ENCODE measurements at places on chromosomes 5 and 9. TPM values are rescaled to one million over a fixed set of nuclear protein-coding genes. Genes with fewer than 3 reads are reported as not detected.

OGN gene
- not detected for total RNA-seq

LCNL1 gene
- 0.10 TPM for total RNA-seq

GFPT2 gene
- total RNA-seq = 0.42 TPM

KIF24 gene
- 7.1 TPM for total RNA-seq

SYNPO gene
- 0.04 TPM for total RNA-seq

TRIM14 gene
- total RNA-seq = 45.1 TPM

FAM170A gene
- not detected for total RNA-seq

All from activated CD8-positive, alpha-beta memory T cell treated with anti-CD3 and anti-CD28 coated beads for 36 hours (primary cell).